Mesendoderm (in vitro differentiated cells): ENCODE measurements at places on chromosomes 2 and 18.

DNA sequence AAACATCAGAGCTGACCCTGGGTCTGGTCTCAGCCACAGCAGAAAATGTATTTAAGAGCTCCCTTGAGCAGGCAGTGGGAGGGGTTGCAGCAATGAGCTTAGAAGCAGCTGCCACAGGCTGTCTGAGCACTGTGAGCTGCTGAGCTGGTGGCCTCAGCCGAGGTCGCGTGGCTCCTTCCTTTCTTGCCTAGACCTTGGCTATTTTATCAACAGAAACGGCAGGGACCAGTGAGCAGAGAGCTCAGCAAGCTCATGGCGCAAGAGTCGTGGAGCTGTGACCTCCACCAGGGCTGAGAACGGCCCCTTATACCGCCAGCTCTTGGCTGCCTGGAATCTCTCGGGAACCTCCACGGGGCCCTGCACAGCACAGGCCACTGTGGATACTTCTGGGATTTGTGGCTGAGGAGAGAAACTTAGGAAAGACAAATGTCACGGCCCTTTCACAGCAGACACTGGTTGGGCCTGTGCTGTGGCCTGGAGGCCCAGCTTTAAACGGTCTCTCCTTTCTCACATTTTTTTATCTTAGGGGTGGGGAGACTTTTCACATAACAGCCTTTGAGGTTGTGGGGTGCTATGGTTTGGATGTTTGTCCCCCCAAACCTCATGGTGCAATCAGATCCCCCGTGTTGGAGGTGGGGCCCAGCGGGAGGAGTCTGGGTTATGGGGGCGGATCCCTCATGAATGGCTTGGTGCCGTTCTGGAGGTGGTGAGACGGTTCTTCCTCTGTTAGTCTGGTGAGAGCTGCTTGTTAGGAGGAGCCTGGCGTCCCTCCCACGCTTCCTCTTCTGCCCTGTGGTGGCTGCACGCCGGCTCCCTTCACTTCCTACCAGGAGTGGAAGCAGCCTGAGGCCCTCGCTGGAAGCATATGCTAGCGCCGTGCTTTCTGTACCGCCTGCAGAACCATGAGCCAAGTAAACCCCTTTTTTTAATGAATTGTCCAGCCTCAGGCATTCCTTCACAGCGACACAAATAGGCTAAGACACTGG, 1.7 kb downstream of the ALLC start:
- peak; percentile 35 for DNase-seq

DNA sequence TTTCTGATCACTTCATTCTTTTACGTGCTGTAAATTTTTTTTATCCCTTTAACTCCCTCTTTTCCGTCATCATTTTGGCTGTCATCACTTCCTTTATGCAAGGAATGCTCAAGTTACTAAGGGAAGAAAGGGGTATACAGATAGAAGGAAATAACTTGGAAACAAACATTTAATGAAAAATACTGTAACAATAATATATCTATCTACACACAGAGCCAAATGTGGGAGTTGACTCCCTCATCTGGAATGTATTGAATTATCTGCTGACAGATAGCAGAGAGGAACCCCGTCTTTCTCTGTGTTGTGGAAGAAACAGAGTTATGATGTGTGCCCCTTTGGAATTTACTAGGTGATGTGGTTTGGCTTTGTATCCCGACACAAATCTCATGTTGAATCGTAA, 182.5 kb upstream of the NXPH2 start:
- DNase-seq = no peak

DNA sequence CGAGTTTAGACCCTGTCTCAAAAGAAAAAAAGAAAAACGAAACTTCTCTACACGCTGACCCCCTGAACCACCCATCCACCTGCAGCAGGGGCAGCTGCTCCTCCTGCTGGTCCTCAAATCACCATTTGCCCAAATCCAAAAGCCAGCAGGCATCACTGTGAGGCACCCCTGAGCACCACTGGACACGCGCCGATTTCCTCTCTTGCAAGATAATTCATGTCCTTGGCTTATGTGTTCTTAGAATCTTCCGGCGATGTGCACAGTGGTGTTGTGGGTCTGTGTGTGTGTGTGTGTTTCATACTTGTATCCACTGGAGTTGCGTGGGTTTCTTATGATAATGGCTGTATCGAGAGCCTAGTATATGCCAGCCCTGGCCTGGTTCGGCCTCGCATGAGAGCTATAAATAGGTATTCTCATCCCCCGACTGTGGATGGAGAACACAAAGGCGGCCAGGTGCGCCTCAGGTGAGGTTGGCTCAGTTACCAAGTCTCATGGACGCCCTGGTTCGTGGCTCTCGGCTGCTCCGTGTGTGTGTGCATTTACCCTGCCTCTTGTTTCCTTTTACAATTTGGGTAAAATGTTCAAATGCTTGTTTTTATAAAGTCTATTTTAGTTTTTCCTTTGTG, 235.5 kb downstream of the HDAC4 start:
- DNase-seq = no peak

- DNase-seq = no peak
Measured at GRCh38 chr18:27010784-27011183, 145.3 kb upstream of the AQP4 start.

- no peak for DNase-seq
Measured at GRCh38 chr2:186917866-186918265, 68.9 kb upstream of the ZSWIM2 start.

GRCh38 chr2:165905269-165905668, 48.3 kb downstream of the TTC21B start:
- DNase-seq = no peak

DNA sequence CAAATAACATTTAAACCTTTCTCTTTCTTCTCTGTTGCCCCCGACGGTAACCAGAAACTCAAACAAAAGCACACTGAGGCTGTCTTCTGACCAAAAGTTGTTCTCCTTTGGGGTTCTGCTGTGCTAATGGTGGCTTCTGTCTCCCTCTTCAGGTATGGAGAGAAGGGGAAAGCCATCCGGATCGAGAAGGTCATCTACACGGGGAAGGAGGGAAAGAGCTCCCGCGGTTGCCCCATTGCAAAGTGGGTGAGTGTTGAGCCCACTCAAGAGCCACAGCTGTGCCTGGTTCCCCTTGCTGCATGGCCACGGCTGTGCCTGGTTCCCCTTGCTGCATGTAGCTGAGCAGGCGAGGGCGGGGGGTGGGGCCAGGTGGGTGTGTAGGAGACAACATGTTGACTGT, 67.4 kb downstream of the BOLA3 start:
- DNase-seq = peak; percentile 40

- DNase-seq = no peak
Measured at GRCh38 chr18:32303400-32303799, 113.6 kb downstream of the MEP1B start.

DNA sequence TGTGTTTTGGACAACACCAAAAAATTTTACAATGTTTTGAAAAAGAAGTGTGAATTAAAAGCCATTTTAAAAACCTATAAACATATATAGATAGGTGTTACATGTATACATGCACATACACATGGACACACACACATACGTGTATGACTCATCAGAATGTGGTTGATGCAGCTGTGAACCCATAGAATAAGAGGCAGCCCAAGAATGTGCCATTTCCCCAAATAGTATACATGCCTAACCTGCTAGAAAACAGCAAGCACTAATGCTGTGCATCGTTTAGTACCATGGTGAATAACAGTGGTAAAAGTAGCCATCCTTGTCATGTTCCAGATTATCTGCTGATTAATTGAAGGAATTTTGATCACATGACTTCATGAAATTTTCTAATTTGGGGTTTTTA, 149.0 kb downstream of the DSEL start:
- no peak for DNase-seq

GRCh38 chr2:204264621-204265140, 280.6 kb upstream of the PARD3B start:
- DNase-seq = no peak

DNA sequence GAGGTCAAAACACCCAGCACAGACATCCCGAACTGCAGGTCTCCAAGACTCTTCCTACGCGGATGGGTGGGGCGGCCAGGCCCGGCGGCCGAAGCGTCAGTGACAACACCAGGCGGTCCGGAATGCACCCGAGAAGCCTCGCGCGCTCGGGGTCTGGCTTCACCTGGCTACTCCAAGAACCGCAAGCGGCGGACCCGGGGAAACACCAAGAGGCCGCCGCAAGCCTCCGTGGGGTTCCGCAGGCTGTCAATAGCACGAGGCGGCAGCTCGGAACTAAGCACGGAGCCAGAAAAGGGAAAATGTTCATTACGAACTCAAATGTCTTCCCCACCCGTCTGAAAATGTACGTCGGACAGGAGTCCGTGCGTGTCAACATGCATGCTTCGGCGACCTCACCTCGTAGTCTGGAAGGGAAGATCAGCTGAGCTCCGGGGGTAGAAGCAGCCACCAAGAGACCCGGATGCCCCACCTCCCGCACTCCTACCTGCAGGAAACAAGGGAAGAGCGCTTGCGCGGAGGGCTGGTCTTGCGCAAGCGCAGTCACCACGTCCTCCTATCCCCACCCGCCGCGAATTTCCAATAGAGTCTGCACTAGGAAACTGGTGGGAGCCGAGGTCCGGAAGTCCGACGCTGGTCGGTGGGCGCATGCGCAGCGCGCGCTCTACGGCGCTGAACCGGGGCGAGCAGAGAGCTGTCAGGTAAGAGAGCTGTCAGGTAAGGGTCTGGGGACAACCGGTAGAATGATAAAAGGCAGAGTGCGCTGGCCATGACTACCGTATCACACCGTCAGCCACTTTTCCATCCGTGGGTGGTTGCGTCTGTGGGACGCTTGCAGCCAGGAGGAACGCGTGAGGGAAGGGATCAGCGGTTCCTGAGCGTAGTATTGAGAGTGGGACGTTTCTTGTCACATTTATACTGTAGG, at the start of the genes GPATCH11 and HEATR5B:
Gene GPATCH11 (plus strand): TSS at position 646 of the 922 bp plus-strand sequence. CDS start 3,864 bp downstream, outside the sequence.
Gene HEATR5B (minus strand): TSS at position 500 of the 922 bp plus-strand sequence. CDS start 958 bp downstream, outside the sequence.
- peak; percentile 99 for DNase-seq

DNA sequence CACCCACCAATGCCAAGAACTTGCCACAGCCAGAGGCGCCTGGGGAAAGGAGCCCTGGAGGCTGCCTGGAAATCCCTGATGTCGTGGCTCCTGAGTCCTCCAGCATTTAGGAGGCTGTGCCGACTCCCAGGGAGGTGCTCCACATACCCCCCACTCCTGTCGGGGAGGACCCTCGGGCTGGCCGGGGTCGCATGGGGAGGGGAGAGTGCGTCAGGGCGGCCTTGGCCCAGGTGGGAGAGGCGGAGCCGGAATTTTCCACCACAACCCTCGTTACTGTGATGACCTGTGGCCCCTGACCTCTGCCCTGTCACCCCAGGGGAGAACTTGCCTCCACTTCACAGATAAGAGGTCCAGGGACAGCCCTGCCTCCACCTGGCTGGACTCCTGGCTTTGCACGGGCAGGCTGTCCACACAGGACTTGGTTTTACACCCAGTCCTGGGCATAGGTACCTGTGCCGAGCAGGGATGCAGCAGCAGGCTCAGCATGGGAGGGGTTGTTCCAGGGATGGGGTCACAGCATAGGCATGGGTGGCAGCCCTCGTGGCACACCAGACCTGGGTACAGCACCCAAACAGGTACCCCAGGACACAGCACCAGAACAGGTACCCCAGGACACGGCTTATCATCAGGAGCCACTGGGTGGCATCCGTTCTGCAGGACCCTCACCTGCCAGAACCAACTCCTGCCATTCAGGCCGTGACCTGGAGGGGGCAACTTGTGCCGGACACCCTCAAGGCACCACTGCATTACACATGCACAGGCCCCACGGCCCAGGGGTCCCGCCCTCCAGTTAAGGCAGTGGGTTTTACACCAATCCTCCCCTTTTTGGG, 12.3 kb upstream of the AGXT start:
- peak; percentile 68 for DNase-seq

DNA sequence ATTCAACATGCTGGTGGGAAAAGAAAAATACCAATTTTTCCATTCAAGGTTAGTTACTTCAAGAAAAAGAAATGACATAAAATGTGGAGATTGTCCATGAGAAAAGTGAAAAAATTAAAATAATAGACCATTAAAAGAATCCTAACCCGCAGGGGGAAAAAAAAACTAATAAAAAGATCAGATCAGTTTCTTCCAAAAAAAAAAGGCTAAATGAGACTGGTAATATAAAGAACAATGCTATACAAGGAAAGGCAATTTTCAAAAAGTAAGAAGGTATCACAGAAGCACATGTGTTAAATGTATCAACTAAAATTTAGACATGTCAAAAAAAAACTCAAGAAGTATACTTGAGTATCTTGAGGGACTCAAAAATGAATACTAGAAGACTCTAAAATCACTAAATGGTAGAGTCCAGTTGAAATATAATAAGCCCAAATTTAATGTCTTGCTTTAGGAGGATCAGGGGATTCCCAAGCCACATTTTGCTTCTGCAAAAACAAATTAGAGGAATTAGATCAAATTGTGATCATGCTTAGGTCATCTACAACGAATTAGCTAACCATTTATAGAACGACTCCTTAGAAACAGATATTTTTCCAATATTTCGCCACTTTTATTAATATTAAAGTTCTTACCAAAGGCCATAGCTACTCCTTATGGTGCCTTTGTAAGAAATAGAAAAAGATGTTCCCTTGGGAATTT, 35.8 kb upstream of the GLS start:
- DNase-seq = no peak

GRCh38 chr2:64013053-64013452, 6.2 kb downstream of the VPS54 start:
- no peak for DNase-seq

- DNase-seq = no peak
Measured at GRCh38 chr2:65856423-65856822, 424.0 kb upstream of the SPRED2 start.

GRCh38 chr2:224871813-224872212, 155.6 kb upstream of the CCDC195 start:
- no peak for DNase-seq

- no peak for DNase-seq
Measured at GRCh38 chr2:99573634-99574251, 83.9 kb upstream of the REV1 start.

GRCh38 chr18:74128159-74128558, 19.5 kb downstream of the FBXO15 start:
- DNase-seq = no peak

- peak; percentile 40 for DNase-seq
Measured at GRCh38 chr2:25294573-25295462, 46.9 kb downstream of the DNMT3A start.

DNA sequence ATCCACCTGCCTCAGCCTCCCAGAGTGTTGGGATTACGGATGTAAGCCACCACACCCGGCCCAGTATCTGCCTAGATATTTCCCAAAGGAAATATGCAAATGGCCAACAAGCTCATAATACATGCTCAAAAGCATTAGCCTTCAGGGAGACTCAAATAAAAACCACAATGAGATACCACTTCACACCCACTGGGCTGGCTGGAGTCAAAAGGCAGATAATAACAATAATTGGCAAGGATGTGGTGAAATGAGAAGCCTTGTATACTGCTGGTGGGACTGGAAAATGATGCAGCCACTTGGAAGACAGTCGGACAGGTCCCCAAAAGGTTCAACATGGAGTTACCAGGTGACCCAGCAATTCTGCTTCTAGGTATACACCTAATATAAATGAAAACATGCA, 20.5 kb upstream of the ZNF516 start:
- no peak for DNase-seq

GRCh38 chr2:196453613-196454047, 185.9 kb upstream of the CCDC150 start:
- peak; percentile 69 for DNase-seq
